ENCODE measurements at places on chromosomes 7 and 10. TPM values are rescaled to one million over a fixed set of nuclear protein-coding genes. Genes with fewer than 3 reads are reported as not detected.

Gene KCNMA1
- 205 TPM for total RNA-seq

Gene IFIT1
- total RNA-seq: 16.9 TPM

- no peak for DNase-seq
Observed at GRCh38 chr7:152145853-152146466, 120.5 kb downstream of the GALNT11 start.

- no peak for DNase-seq
Observed at GRCh38 chr7:28054531-28055160, 125.9 kb downstream of the JAZF1 start.

GRCh38 chr10:480928-481552 lies 208.4 kb downstream of the DIP2C start:
- no peak for DNase-seq

- no peak for DNase-seq
Observed at GRCh38 chr7:66790725-66791124, 50.2 kb downstream of the RABGEF1 start.

All from uterus (tissue), 4 donors.